ENCODE measurements at places on chromosomes 16 and 17.

DNA sequence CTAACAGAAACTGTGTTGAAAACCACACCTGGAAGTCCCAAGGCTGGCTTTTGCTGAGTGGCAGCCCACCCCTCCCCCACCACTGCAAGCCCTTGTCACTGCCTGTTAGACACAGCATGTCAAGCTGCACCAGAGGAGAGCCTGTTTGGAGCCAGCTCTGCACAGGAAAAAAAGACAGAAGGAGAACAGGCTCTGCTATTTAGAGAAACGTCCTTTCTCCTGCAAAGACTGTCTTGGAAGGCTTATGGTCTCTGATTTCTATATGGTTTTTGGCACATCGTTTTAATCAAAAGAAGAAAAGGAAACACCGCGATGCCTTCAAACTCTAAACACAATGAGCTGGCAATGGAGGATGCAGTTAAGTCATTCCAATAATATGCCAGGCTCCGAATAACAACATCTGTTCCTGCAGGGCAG, 275.5 kb downstream of the MAP2K4 start:
- H3K36me3 ChIP-seq: no peaks in the 10 kb centered on the region
- no peak overlapping the region for H3K4me3 ChIP-seq
- peaks cover 7% of the 10 kb centered on the region for H3K27me3 ChIP-seq
- no peaks in the 10 kb centered on the region for H3K4me1 ChIP-seq
- DNase-seq: no peak

DNA sequence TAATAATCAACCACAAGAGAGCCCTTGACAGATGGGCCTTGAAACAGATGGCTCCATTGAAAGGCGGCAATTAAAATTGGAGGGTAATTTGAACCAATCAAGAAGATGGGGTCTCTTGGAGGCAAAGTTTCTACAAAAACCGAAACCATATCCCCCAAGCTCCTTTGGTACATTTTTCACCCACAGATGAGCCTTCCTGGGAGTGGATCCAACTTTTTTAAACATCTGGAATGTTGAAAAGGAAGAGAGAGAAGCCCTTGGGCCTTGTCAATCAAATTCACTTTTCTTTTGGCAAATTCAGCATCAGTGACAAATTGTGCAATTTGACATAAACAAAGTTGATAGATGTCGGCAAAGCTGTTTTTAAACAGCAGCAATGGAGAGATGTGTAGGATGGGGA, 13.2 kb upstream of the NUP93 start:
- no peaks in the 10 kb centered on the region for H3K36me3 ChIP-seq
- no peak overlapping the region for H3K4me3 ChIP-seq
- DNase-seq: peak; percentile 23

DNA sequence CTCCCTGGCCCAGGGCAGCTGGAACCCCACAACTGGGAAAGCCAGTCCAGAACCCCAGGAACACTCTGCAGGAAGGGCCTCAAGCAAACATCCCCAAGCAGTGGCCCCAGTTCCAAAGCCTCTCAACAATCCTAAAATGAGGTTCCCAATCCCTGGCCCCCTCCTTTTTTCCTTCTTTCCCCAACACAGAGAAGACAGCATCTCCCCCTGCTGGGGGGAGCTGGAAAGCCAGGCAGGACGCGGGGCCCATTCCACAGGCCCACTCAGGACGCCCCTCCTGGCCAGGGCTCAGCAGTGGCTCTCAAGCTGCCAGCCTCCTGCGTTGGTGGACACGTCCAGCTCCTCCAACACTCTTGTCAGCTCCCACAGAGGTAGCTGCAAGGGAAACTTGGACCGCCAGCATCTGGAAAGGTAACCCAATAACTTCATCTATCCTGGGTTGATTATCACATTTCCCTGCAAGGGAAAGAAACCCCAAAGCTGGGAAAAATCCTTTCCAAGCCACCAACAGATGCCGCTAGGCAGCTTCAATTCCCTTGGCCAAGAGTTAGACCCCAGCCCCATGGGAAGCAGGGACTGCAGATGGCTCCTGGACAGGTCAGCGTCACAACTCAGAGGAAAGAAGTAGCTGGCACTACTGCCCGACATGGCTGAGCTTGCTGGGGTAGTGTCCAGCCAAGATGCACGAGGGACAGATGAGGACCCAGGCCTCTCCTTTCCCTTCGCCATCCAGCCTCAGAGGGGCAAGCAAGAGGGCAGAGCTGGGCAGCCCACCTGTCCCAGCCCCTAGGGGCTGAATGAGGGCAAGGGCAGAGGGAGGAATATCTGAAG, 7.6 kb downstream of the HDAC5 start:
- H3K36me3 ChIP-seq: no peaks in the 10 kb centered on the region
- H3K27ac ChIP-seq: no peak overlapping the region
- H3K4me1 ChIP-seq: peaks cover 26% of the 10 kb centered on the region
- no peak overlapping the region for H3K4me3 ChIP-seq
- DNase-seq: peak; percentile 79
- no peaks in the 10 kb centered on the region for H3K27me3 ChIP-seq

- H3K4me3 ChIP-seq: no peak overlapping the region
- no peak overlapping the region for H3K27ac ChIP-seq
- DNase-seq: no peak
- H3K4me1 ChIP-seq: no peaks in the 10 kb centered on the region
Observed at GRCh38 chr17:33531311-33531710, 238.2 kb upstream of the ASIC2 start.

GRCh38 chr17:7888184-7888920, at the start of gene CHD3:
TSS of gene CHD3 (plus strand) at chr17:7888789. CDS start at chr17:7889001, 212 bp downstream.
- DNase-seq: peak; percentile 29
- peaks cover 42% of the 10 kb centered on the region for H3K4me1 ChIP-seq
- no peaks in the 10 kb centered on the region for H3K27me3 ChIP-seq
- peak within 1 kb of the TSS; percentile 73 for H3K4me3 ChIP-seq
- peaks cover 28% of the 10 kb centered on the region for H3K36me3 ChIP-seq

GRCh38 chr17:39639566-39640458, 2.9 kb downstream of the STARD3 start:
- no peak for DNase-seq
- H3K27me3 ChIP-seq: no peaks in the 10 kb centered on the region
- H3K27ac ChIP-seq: no peak overlapping the region
- peaks cover 4% of the 10 kb centered on the region for H3K4me1 ChIP-seq
- no peaks in the 10 kb centered on the region for H3K36me3 ChIP-seq

DNA sequence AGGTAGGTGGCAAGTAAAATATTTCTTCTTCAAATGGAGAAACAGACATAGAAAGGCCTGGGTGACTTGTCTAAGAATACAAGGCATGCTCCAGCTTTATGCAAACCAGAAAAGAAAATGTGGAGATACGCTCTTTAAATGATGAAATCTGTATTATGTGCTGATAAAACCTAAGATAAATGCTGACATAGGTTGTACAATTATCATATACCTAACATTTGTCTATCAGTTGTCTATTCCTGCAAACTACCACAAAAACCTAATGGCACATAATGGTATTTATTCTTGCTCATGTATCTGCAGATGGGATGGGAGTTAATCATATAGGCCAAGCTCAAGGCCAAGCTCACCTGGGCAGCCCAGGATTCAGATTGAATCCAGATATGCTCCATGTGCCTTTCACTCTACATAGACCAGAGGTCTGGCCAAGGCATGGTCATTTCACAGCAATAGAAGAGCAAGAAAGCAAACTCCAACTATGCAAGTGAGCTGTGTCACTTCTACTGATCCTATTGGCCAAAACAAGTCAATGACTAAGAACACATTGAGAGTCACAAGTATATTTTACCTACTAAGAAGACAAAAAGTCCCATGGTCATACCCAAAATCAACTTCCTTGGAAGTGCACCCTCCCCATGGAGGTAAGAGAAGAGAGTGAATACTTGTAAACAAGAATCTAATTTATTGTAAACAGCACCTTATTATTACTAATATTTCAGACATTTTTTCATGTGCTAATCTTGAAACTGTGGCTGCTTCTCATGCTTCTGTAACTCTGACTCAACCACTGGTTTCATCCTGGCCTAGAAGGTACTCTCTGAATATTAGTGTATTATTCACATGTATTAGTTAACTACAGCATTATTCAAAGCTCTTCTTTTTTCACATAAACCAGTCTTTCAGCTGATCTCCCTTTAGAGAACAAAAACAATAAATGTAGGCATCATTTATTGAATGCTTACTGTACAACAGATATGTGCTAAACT, 270.7 kb upstream of the SOX9 start:
- no peaks in the 10 kb centered on the region for H3K27me3 ChIP-seq
- no peak overlapping the region for H3K4me3 ChIP-seq
- DNase-seq: no peak
- no peaks in the 10 kb centered on the region for H3K4me1 ChIP-seq

DNA sequence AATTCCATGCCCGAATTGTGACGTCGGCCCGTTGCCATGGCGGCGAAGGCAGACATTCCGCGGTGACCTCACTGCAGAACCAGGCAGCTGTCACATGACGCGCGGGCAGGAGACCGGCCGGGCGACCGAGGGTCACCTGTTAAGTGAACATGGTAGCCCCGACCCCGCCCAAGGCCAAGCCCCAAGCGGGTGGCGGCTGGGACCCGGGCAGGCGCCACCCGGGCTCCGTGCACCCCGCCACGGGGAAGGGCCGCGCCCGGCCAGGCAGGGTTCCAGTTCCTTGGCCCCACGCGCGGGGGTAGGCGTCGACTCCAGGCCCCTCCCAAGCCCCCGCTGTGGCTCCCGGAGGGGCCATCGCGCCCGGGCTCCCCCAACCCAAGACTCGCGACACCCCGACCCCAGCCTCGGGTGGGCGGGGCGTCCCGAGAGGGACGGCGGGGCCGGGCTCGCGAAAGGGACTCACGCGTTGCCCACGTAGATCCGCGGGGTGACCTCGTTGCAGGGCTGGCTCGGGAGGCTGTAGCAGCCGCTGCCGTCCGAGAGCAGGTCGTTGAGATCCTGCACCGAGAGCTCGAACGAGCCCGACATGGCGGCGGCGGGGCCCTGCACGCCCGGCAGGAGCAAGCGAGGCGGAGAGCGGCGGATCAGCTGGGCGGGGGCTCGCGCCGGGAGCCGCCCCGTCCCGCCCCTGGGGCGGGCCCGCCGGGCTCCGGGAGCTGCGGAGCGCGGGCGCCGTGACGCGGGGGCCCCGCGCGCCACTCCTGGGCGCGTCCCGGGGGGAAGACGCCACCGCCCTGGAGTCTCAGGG, at the start of gene DUSP3:
Gene DUSP3 (minus strand): TSS at position 641 of the 808 bp plus-strand sequence. CDS start 53 bp downstream, at position 588.
- H3K4me1 ChIP-seq: 0 out of 2 replicates have a peak, but pooled peaks cover 5% of the 10 kb centered on the region
- H3K27ac ChIP-seq: peak within 1 kb of the TSS; percentile 89
- H3K36me3 ChIP-seq: peaks cover 8% of the 10 kb centered on the region
- peak; percentile 90 for DNase-seq
- peak within 1 kb of the TSS; percentile 93 for H3K4me3 ChIP-seq
- no peaks in the 10 kb centered on the region for H3K27me3 ChIP-seq

DNA sequence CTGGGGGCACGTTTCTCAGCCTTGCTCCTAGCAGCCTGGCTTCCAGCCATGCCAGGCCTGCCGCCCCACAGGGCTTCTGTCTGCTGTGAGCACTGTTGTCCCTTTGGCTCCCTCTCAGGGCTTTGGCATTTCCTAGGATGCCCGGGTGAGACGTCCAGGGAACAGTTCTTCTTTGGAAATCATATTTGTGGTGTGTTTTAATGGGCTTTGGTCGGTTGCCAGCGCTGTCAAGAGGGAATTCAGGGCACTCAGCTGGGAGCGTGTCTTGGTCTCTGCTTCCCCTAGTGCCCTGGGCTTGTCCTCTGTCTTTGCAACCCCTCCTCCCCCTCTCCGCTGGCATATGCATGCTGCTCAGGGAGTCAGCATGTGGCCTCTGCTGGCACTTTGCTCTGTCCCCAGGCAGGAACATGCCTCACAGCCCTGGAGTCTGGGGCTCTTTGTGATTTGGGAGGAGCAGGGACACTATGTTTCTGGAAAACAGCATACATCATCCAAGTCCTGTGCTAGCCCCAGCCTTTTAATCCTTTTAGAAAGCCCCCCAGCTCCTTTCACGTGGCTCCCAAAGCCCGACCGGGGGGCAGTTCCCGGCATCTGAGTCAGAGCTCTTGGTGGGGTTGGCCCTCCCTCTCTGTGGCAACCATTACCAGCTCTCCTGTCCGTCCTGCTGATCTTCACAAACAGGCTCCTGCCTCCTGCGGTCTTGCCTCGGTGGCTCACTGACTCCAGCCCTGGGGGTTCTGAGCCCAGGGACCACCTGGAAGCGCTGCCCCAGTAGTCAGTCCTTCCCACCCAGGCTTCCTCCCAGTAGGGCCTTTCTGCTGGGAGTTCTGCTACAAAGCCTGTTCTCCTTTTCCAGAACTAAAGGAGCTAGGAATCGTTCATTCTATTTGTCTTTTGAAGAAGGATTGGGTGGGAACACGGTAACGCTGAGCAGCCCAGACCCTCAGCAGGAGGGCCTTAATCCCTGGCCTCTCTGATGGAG, 26.7 kb downstream of the SAP30BP start:
- no peak overlapping the region for H3K27ac ChIP-seq
- peaks cover 13% of the 10 kb centered on the region for H3K4me1 ChIP-seq
- no peaks in the 10 kb centered on the region for H3K27me3 ChIP-seq
- H3K4me3 ChIP-seq: no peak overlapping the region
- H3K36me3 ChIP-seq: peaks cover 74% of the 10 kb centered on the region

DNA sequence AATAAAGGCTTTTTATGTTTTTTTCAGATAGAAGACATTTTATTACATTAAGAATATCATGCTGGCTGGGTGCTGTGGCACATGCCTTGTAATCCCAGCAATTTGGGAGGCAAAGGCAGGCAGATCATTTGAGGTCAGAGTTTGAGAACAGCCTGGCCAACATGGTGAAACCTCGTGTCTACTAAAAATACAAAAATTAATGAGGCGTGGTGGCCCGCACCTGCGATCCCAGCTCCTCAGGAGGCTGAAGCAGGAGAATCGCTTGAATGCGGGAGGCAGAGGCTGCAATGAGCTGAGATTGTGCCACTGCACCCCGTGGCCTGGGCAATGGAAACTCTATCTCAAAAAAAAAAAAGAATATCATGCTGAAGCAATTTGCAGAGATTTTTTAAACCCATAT, 29.1 kb upstream of the HAPSTR1 start:
- no peak for DNase-seq
- H3K36me3 ChIP-seq: no peaks in the 10 kb centered on the region
- H3K4me1 ChIP-seq: no peaks in the 10 kb centered on the region
- H3K4me3 ChIP-seq: no peak overlapping the region
- H3K27me3 ChIP-seq: no peaks in the 10 kb centered on the region

DNA sequence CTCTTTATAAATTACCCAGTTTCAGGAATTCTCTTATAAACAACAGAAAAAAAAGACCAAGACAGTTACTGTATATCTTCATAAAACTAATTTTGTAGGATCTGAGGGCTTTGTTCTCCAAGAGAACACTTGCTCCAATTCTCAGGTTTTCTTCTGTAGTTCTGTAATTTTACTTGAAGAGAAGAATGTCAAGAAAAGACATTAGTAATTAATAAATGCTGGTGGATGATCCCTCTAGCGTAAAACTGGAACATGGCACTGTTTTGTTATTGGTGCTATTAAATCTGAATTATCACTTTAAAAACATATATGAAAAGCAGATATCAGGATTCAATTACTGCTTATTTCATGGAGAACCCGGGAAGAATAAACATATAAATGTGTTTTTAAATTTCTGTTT, 36.5 kb upstream of the CPHXL start:
- H3K4me1 ChIP-seq: no peaks in the 10 kb centered on the region
- H3K36me3 ChIP-seq: no peaks in the 10 kb centered on the region
- H3K27ac ChIP-seq: no peak overlapping the region
- no peak for DNase-seq
- no peaks in the 10 kb centered on the region for H3K27me3 ChIP-seq
